ENCODE measurements at places on chromosomes 12 and 14.

GRCh38 chr14:91377700-91378652 lies 39.6 kb downstream of the CCDC88C start:
- DNase-seq, result no peak

DNA sequence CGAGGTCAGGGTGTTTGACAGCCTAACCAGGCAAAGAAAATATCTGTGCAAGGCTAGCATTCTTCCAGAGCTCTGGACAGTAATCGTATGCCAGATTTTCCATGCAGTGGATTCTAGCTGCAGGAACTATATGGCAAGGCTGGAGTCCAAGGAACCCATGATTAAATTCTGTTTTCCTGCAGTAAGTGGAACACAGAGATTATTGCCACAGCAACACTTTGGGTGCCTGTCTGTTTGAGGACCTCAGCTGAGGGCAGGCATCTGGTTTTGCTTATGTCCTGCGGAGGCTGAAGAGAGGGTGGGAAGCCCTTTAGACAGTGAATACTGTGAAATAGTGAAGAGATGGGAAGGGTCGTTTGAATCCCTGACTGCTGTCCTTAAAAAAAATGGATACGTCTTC lies 104.4 kb downstream of the DAD1 start:
- DNase-seq, result no peak

DNA sequence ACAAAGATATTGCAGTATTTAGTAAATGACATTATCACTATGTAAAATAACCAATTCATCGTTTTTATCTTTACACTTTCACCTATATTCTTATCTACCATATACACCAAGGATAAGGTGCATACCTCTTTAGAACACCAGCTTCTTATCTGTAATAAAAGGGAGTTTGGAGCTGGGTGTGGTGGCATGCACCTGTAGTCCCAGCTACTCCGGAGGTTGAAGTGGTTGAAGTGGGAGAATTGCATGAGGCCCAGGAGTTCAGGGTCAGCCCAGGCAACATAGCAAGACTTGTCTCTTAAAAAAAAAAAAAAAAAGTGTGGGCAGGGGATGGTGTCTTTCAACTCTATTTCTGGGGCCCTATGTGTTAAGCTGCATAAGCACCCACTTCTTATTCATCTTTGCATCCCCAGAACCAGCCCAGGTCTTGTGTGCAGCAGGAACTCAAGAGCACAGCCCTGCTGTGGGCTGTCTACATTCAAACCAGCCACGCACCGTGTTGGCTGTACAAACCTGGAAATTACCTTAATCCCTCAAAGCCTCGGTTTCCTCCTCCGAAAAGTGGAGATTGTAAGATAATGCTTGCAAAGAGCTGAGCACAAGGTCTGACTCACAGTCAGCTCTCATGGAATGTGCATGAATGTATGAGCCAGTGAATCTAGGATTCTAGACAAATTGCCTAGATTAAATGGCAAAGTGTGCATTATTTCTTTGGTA lies 256.6 kb upstream of the FOXN3 start:
- DNase-seq, result no peak

GRCh38 chr12:114684870-114685273 lies 897 bp upstream of the TBX3 start:
- DNase-seq, result no peak

DNA sequence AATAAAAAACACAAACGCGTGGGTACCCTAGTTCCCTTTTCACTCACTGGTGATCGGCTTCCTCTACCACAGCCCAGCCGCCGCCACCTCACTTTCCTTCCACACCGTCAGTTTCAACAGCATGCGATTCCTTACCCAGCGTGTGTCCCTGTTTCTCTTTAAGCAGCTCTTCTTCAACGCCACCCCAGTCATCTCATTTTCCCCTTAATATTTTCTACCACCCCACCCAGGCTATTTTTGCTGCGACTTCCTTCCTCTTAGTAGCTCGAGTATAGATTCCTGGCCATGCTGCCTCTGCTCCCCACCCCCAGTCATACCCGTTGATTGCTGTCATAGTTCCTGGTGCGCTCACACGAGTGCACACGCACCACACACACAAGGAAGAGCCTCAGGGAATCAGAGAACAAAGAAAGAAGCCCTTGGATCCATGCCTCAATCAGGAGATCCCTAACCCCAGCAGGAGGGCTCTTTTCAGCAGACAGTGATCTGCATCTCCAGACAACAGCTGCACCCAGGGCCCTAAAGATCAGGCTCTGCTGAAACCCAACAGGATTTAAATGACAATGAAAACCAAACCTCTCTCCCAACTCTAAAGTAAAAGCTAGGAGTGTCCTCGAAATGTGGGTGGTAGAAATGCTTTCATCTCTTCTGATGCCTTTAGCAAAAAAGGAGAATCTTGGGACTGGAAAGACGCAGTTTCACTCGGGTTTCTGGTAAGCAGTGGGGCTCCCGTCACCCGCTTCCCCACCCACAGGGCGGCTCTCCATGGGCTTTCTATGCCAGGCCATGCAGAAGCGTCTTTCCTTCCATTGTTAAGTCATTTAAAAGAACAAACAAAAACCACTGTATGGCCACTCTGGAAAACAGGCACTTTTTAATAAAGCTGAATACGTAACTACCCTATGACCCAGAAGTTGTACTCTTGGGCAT lies 23.8 kb downstream of the VPS37B start:
- DNase-seq, result no peak

DNA sequence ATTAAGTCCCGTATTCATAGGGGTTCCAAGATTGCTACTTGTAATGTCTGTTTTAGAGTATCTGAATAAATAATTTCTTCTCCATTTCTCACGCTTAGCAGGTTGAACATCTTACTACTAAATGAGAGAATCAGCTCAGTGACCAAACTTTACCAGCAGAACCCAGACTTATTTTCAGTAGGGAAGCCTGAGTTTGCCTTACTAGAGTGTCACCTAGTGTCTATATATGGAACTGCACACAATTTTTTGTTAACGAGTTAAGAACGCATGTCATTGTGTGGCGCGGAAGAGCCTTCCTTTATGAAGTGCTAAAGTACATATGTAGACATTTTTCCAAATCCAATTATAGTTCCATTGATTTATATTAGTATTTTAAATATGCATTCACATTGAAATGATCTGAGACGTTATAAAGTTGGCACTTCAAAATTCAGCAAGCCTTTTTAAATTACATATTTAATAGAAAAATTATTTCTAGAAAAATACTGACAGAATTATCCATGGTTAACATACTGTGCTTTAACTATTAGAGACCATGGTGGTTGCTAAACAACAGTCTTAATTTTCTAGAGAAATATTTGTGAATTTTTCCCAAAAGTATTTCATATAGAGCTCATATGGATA lies 88.3 kb downstream of the RPS29 start:
- no peak for DNase-seq

Measured in posterior cingulate gyrus (tissue), 11 donors.